ENCODE measurements at places on chromosomes 16 and 17.

DNA sequence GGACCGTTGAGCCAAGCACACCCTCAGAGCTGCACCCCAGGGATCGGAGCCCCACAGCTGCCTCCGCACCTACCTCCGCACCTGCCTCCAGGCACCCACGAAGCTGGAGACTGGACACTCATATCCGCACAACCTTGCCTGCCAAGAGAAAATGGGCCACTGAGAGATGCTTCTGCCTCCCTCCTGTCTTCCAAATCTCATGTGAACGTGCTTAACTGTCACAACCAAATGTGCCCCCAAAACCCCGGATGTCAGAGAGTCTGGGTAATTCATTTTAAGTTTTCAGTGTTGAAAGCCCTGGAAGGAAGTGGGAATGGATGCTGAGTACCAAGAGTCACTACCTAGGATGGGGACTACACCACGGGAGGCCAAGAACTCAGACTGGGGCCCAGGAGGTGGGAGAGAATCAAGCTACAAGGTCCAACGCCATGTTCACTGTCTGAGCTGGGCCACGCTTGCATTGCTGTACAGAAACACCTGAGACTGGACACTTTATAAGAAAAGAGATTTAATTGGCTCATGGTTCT, 49.5 kb upstream of the MEAK7 start:
- no peak for DNase-seq

DNA sequence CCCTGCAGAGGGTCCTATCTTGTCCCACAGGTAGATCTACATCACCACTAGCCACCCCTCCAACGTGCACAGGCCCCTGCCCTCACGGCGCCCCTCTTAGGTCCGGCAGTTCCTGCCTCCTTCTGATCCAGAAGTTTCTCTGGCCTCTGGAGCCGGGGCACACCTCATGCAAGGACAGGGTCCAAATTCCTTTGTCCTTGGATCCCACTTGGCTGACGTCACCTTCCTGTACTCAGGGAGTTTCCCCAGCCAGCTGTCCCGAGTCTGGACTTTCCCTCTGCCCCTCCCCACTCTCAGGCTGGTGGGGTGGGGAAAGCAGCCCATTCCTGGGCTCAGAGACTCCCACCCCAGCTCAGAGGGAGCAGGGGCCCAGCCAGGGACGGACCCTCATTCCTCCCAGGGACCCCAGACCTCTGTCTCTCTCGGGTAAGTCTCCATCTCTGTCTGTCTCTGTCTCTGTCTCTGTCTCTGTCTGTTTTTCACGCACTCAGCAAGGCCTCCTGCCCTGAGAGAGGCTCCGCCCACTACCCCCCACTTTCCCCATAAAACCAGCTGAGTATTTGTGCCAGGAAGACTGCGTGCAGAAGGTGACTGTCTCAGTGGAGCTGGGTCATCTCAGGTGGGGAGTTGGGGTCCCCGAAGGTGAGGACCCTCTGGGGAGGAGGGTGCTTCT, at the start of gene IL32:
TSS of gene IL32 (plus strand) at position 572 of the 673 bp plus-strand sequence. CDS start 172 bp downstream, outside the sequence.
- DNase-seq, result no peak

DNA sequence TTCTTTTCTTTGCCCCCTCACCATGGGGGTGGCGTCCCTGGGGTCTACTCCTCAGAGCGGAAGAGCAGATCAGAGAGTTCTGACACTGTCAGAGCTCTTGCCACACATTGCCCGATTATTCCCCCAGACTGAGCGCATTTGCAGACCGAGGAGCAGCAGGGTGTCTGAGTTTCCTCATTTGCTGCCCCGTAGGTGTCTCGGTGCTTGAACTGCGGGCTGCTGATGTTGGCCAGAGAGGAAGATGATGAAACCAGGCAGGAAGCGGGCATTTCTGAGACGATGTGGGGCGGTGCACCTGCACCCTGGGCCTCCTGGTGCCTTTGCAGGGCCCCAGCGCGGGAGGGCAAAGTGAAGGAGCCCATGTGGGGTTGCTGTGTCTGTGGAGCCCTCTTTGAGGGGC, 55.2 kb downstream of the ARSG start:
- no peak for DNase-seq

DNA sequence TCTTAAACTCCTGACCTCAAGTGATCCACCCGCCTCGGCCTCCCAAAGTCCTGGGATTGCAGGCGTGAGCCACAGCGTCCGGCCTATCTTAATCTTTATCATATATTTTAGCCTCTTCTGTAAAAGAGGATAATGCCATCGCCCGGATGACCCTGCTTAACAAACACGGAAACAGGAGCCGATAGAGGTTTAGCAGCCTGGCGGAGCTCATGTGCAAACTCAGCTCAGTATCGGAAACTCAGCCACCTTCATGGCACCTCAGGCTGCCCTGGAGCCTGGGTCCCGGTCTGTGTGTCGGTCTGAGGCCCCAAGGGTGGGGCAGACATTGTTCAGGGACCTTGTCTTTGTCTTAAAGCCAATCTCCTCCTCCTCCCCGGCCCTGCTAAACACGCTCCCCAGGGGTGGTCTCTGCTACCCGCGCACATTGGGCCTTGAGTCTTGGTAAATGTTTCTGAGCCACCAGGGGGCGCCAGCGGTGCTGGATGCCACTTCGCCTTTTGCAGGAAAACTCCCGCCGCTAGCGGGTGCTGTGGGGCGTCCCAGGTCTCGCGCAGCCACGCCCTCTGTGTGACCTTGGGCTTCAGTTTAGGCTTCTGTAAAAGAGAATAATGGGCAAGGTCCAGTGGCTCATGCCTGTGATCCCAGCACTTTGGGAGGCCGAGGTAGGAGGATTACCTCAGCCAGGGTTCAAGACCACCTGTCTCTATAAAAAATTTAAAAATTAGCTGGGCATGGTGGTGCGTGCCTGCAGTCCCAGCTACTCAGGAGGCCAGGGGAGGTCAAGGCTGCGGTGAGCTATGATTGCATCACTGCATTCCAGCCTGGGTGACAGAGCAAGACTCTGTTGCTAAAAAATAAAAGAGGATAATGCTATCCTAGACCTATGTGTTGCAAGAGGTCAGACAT, 2.7 kb downstream of the CETP start:
- peak; percentile 74 for DNase-seq

GRCh38 chr16:53771655-53772497, 67.9 kb downstream of the FTO start:
- no peak for DNase-seq

DNA sequence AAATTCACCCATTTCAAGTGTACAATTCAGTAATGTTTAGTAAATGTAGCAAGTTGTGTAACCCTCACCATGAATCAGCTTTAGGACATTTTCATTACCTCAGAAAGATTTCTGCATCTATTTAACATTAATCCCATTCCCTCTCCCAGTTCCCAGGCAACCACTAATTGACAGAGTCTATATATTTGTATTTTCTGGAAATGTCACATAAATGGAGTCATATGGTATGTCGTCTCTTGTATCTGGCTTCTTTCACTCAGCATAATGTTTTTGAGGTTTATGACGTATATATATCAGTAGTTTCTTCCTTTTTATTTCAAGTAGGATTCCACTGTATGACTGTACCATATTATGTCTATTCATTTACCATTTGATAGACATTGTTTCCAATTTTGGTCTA, 199.8 kb downstream of the CYB561 start:
- no peak for DNase-seq

- DNase-seq, result no peak
Measured at GRCh38 chr17:80452173-80452915, 24.1 kb downstream of the NPTX1 start.

GRCh38 chr17:68783861-68784260, 171.3 kb downstream of the ABCA8 start:
- DNase-seq, result no peak

GRCh38 chr16:49494891-49495566, 121.4 kb downstream of the C16orf78 start:
- DNase-seq, result no peak

GRCh38 chr16:3036726-3037315, at the start of gene BICDL2:
Gene BICDL2 (minus strand): TSS chr16:3036944. CDS start chr16:3035496, 1,448 bp downstream.
- DNase-seq, result no peak

DNA sequence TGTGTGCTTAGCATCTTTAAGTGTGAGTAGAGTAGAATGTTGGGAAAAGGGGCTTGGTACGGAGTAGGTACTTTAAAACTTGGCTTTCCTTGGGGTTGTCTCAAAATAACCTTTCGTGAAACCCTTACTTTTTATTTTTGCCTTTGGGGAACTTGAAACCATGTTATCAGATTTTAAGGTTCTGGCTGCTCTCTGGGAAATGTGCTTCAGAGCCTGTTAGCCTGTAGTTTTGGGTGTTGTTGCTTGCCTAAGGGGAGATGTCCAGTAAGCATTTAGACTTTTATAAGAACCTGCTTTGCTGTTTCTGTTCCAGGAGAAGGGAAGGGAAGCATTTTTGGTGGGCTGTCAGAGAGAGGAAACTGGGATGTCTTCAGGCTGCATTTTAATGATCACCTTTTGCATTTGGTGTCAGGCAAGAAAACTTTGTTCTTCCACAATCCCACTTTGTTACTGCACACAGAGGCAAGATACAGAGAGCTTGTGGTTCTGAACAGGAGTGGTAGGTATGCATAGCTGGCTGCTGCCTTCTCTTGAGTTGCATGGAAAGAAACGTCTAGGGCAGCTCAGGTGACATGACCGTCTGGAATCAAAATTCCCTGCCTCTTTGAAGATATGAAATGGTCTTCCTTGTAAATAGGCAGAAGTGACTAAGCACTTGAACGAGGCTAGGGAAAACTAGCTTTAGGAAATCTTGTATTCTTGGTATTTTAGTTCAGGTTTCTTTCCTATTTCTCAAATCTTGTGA, 1.7 kb downstream of the RABEP1 start:
- no peak for DNase-seq

- DNase-seq, result no peak
Measured at GRCh38 chr17:39894681-39895376, 23.6 kb downstream of the GSDMB start.

DNA sequence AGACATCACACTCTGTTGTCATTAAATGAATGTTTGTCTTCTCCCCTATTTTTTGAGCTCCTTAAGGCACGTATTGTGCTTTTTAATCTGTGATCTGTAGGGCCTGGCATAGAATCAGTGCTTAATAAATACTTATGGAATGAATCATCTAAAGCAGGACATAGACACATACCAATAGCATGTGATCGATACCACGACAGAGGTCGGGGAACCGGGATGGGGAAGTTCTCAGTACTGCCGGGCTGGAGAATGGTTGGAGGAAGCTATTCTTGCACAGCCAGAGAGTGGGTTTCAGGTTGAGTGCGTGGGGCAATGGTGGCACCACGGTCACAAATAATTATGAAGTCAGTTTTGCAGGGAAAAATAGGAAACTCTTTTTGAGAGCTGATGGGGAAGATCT, 26.8 kb downstream of the NLRP1 start:
- DNase-seq, result no peak

- no peak for DNase-seq
Measured at GRCh38 chr17:36612323-36612722, 10.9 kb downstream of the MRM1 start.

DNA sequence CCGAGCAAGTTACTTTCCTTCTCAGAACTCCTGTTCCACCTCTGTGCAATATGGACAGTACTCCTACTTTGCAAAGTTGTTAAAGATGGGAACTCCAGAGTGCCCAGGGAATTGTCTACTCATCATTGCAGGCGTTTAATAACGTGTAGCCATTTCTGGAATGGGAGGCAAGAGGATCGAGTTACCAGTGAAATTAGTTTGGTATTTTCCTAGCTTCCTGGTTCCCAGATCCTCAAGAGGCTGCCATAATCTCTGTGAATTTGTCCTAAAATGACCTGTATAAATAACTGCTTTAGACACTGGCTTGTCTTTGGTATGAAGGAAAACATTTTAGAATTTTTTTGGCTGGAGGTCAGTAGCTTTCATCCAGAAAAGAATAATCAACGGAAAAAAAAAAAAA, 27.7 kb downstream of the WWOX start:
- peak; percentile 23 for DNase-seq

DNA sequence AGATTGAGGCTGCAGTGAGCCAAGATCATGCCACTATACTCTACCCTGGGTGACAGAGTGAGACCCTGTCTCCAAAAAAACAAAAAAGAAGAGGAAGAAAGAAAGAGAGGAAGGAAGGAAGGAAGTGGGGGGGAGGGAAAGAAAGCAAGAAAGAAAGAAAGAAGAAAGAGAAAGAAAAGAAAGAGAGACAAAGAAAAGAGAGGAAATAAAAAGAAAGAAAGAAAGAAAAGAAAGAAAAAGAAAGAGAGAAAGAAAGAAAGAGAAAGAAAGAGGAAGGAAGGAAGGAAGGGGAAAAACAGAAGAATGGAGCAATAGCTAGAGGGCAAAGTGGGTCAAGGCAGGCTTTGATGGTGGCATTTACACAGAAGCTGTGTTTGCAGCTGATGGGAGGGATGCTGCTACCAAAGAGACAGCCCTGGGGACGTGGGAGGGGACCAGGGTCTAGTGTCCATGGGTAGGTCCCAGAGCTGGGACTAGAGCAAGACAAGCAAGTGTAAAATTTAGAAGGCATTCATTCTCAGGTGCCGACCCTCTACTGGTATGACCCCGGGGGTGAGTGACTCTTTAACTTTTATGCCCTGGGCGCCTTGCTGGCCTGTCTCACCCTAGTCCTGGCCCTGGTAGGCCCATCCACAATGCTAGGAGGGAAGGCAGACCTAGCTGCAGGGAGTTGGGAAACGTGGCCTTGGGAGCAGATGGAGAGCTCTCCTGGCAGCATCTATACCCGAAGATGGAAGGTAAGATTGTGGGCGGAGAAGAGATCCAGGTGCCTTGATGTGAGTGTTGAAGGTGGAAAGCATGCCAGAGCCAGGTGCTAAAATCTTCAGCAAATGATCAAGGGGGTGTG, 2.0 kb upstream of the CES3 start:
- DNase-seq, result no peak

DNA sequence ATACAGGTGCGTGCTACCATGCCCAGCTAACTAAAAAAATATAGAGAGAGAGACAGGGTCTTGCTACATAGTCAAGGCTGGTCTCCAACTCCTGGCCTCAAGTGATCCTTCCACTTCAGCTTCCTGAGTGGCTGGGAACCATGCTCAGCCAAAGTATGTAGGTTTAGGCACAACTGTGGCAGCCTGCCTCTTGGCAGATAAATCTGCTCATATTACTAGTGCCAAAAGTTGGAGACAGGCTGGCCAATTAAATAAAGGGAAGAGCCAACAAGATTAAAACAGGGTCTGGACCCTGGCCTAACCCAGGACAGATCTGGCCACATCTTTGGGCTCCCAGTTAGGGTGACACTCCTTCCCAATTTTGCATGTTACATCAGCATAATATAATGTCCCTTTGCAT, 151.7 kb downstream of the CBLN1 start:
- no peak for DNase-seq

GRCh38 chr16:75305364-75306098, 54.1 kb upstream of the BCAR1 start:
- peak; percentile 97 for DNase-seq

Measured in fibroblast of the conjunctiva (primary cell).